Right atrium auricular region (tissue), 2 donors: ENCODE measurements at places on chromosomes 12 and 14.

DNA sequence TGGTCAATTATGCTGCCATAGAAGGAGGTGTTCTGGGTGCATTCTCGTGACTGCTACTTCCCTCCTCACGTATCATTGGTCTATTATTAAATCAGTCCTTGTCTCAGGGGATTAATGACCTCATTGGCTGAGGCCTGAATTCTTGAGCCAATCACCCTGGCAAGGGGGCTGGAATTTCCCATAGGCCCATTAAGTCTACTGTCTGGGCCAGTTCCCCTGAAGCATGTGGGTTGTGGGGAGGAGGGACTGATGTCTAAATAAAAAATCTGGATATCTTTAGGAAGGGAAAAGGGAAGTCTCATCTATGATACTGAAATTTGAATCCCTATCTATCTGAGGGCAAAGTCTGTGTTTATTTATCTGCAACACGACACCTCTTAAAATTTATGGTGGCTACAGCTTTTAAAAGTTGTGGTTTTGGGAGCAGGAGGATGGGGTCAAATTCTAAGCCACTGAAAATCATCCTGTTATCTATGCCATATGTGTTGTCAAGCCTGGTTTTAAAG, 71.9 kb downstream of the DYRK2 start:
- peak; percentile 65 for DNase-seq

- no peak for DNase-seq
Measured at GRCh38 chr14:106174206-106174605, 647.8 kb downstream of the TMEM121 start.

GRCh38 chr14:60420050-60420449, 65.8 kb downstream of the C14orf39 start:
- DNase-seq, result no peak

DNA sequence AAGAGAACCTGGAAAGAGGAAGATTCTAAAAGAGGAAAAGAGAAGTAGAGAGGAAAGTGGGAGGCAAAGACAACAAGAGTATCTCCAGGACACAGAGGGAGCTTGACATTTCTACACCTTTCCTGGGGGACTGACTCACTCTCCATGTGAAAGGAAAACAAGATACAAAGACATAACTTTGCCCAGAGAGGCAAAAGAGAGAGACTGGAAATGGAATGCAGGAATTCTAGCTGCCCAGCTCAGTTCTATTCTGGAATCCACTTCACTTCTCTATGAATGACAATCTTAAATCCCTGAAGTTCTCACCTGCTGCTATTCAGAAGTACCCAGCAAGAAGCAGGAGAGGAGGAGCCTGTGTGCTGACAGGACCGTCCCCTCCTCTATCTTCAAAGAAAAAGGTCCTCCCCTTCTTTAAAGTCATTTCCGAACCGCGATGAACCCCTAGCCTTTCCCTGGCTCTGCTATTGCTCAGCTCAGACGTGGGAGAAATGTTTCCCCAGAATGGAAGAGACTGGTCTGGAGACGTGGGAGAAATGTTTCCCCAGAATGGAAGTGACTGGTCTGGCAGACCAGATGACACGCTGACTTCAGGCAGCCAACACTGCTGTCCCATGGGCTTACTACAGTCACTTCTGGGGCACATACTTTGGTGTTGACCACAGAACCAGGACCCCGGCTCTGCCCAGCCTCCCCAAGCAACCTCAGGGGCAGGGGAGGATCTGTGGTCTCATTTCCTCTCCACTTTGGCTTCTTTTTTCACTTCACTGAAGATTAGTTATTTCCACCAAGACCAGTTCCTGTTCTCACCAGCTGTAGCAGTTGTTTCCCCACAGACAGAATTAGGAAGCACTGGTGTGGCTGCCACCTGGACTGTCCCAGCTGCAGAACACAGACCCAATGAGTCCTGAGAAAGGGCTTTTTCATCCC, 8.3 kb downstream of the FMNL3 start:
- DNase-seq, result peak; percentile 74

- DNase-seq, result no peak
Measured at GRCh38 chr12:11771356-11771755, 121.9 kb downstream of the ETV6 start.

DNA sequence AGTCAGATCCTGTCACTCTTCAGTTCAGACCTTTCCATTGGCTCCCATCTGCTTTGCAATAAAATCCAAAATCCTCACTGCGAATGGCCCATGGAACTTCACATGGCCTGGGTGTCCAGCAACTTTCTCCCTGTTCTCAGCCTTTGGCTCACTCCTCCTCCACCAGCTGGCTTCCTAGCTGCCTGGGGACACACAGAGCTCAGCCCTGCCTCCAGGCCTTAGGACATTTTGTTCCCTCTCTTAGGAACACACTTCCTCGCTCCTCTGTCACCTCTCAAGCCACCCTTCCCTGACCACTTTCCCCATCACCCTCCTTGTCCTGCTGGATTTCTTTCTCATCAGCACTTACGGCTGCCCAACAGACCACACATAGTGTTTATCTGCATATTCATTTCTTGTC, 419.6 kb downstream of the MED13L start:
- no peak for DNase-seq

- peak; percentile 28 for DNase-seq
Measured at GRCh38 chr12:109987615-109988014, 8.6 kb downstream of the GIT2 start.

DNA sequence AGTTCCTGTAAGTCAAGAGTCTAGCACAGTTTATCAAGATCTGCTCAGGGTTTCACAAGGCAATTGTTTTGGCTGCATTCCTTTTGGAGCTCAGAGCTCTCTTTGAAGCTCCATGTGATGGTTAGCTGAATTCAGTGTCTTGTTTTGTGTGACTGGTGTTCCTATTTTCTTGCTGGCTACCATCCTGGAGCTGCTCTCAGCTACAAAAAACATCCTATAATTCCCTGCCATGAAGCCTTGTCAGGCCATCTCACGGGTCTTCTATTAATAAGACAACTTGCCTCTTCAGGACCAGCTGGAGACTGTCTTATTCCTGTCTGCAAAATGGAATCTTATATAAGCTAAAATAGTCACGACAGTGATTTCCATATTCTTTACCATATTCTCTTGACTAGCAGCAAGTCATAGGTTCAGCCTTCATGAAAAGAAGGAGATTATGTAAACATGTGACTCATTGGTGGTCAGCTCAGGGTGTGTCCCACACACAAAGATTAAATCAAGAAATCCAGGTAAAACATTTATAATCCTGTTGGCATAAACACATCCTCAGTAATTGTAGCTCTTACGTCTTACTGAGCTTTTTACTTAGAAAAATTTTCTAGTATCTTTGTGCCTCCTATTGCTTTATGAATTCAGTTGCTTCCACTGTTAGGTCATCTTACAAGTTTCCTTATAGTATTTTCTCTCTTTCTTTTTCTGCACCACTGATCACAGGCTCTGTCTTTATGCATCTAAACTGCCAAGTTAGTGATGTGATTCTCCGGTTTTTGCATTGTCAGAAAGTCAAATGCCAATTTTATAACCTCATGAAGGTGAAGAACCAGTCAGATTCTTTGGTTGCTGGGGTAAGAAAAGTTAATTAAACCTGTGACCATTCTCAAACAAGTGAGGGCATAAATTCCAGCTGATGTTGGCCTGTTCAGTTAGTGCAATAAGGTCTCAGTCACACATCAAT, 378.5 kb upstream of the MGAT4C start:
- DNase-seq, result no peak
